ENCODE measurements at places on chromosomes 4 and X.

DNA sequence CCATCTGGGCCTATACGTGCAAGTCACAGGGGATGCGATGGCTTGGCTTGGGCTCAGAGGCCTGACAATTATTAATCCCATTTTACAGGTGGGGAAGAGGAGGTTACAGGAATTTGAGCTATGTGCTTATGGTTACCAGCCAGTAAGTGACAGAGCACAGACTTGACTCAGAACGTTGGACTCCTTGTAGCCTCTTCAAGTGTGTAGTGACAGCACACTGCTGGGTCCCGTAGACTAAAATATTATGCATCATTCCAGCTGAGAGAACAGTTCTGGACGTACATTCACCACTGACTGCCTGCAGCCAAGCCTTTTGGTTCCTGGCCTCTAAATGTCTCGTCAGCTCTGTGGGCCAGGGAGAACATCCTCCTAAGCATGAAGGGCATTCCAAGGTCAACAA, 314.5 kb downstream of the GPAT3 start:
- DNase-seq, result no peak

DNA sequence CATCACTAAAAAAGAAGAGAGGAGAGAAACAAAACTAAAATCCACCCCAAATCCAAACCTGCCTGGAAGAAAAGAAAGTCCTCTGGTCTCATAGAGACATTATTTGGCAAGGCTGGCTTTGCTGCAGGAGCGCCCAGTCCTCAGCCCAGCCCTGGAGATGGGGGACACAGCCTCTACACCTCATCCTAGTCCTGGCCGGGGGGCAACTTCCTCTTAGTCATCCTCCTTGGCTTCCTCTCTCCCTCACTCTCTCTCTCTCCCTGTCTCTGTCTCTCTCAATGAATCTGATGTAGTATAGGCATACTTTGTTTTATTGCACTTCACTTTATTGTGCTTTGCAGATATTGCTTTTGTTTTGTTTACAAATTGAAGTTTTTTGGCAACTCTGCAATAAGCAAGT, 55.8 kb upstream of the MAGEB10 start:
- no peak for DNase-seq

DNA sequence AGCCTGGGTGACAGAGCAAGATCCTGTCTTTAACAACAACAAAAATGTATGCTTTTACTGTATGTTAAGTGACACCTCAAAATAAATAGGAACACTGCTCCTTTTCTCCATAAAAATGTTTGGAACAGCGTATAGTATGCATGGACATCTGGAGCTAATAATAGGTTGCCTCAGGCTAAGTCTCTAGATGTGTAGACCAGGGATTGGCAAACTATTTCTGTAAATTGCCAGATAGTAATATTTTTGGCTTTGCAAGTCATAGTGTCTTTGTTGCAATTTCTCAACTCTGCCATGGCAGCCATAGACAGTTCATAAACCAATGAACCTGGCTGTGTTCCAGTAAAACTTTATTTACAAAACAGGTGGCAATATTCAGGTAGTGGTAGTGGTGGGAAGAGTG, 76.6 kb upstream of the CBLL2 start:
- no peak for DNase-seq

GRCh38 chr4:7156761-7157488, 35.4 kb upstream of the SORCS2 start:
- DNase-seq, result no peak

DNA sequence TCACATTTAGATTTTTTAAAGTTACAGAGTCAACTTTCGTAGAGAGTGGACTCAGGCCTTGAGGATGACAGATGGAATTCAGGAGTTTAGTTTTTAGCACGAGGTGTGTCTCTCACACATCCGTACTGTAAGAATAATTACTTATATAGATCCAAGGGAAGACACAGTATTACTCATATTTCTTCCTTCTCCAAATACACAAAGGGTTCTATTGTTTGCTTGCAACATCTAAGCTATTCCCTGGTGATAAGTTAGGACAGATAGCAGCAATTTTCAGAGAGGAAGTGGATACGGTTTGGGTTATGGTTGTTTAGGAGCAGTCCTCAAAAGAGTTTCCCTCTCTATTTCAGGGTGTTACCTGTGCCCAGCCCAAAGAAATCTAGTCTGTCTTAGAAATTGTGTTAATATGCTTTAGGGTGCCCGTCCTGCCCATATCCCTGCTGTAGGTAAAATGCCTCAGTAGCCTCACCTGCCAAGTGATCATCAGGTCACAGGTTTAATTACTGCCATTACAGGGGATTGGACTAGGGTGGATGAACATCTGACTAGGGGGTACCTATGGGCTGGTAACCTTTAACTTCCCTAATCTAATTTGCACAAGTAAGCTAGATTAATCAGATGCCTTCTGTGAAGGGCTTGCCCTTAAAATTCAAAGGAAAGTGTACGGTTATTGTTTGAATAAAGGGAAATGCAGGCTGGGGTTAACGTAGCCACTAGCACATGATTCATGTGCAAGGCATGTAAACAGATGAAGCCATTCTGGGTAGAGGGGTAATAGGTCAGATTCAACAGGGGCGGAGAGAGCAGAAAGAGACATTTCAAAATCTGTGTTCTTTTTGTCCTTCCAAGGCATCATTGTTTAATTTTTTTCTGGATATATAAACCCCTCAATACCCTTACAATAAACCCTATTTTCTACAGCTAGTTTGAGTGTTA, 8.7 kb upstream of the PPP3CA start:
- DNase-seq, result no peak

DNA sequence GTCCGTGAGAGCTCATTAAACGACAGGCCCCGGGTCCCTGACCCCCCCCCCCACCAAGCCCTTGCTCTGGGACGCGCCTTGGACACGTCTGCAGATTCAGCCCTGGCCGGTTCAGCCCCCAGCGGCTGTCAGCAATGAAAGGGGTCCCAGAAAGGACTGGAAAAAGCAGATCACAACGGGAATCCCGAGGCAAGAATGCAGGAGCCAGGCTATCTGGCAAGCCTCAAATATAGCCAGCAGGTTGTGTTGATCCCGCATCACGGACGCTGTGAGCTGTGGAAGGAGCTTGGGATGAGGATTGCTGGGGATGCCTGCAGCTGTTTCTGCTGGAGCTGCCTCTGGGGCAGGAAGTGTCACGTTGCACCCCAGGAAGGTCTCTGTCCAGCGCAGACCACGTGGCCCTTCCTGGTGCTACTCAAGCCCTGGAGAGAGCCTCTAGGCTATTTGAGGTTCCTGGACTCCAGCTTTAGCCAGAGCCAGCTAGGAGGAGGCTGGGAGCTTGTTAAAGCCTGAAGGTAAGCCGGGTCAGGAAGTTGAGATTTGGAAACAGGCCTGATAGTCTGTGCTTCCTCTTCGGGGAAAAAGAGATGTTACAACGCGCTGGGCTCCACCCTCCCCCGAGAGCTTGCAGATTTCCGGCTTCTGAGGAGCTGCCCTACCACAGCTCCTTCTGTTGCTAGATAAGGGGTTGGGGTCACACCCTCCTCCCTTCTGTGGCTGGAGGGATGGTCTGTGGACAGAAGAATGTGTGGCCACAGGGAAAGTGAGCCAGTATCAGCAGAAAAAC, 19.3 kb upstream of the CSF2RA start:
- no peak for DNase-seq

- DNase-seq, result no peak
Observed at GRCh38 chr4:85398276-85398675, 76.7 kb upstream of the ARHGAP24 start.

DNA sequence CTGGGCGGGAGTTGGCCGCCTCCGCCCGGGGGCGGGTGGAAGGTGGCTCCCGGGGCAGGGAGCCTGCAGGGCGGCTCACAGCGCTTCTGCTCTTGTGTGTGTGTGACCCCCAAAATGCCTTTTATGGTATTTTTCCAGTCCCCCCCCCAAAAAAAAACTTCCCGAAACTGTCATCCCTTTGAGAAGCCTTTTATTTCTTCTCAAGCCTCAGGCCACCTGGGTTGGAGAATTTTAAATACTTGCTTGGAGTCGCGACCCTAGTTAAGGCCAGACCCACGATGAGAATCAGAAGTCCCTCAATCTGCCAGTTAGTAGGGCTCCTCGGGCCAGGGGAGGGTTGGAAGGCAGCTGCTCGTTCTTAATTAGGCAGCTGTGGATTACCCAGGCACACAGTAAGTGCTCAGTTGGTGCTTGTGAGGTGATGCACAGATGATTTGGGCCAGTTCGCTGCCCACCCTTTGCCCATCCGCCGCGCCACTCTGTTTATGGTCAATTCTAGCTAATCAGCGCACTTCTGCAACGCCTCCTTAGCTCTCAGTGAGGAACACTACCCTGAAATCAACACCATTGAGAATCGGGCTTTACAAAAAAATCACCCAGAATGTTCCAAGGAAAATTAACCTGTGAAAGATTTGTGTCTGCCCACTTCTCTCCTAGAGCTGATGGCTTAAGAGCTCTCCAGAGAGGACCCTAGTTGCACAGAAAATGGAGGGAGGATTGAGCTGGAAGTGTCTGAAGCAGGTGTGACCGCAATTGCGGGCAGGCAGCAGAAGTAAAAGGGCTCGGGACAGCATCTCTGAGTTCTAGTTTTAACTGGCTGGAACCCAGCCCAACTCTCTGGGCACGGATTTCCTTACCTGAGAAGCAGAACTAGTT, 648 bp upstream of the SCD5 start:
- DNase-seq, result no peak

DNA sequence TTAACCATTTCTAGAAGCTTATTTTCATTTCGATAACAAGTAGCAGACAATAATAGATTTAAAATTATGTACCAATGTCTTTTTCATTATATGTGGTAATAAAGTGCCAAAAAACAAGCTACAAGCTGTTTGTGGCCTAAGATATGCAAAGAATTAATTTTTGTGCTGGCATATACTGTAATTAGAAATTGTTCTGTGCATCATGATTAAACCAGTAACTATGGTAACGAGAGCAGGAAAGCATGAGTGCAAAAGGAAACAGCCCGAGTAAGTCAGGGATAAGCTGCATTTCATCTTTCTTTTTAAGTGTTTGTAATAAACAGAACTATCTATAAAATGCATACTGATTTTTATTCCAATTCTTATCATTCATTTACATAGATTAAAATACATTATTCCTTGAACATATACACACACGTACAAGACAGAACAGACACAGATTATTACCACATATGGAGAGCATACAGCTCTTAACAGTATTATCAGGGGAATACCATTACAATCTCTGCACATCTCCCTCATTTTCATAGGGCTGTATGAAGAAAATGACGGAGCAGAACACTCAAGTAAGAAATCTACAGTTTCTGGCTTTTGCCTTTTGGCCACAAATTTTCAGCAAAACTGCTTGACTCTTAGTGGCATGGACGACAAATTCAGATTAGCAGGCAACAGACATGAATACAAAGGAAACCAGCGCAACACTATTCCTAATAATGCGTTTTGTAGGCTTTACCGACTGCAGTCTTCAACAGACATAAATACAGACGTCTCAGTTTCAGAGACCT, 121.3 kb upstream of the WDR17 start:
- DNase-seq, result no peak

DNA sequence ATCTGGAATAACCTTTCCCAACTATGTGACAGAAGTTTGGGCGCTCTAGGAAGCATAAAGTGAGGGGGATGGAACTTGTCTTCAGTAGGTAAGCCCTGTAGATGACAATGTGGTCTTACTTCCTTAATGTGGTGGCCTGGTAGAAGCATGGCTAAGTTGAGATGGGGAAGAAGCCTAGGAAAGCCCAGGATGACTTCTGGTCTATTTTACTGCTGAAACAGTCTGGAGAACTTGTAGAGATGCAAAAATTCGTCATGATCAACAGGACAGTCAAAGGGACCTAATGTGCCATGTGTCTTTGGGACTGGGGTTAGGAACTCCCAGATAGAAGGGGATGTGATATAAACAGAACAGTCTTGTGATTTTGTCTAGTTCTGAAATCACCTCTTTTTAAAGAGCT, 40.8 kb downstream of the CCNG2 start:
- DNase-seq, result no peak

DNA sequence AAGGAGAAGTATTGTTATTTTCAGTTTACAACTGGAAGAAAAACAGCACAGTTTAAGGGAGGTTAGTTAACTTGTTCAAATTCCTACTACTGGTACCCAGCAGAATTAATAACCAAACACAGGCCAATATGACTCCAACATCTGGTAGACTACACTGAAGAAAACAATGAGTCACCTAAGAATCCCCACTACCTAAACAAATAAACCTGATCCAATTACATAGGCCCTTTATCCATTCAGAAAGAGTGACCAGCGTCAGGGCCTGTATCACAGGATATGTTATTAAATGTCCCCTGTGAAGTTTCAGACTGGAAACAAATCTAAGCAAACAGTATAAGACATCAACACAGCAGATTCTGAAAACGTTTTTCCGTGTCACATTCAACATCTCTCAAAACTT, 492.5 kb upstream of the INTU start:
- DNase-seq, result no peak

- DNase-seq, result no peak
Observed at GRCh38 chr4:53563824-53564223, 27.5 kb downstream of the LNX1 start.

GRCh38 chrX:124818764-124819163, 472.4 kb downstream of the SH2D1A start:
- no peak for DNase-seq

DNA sequence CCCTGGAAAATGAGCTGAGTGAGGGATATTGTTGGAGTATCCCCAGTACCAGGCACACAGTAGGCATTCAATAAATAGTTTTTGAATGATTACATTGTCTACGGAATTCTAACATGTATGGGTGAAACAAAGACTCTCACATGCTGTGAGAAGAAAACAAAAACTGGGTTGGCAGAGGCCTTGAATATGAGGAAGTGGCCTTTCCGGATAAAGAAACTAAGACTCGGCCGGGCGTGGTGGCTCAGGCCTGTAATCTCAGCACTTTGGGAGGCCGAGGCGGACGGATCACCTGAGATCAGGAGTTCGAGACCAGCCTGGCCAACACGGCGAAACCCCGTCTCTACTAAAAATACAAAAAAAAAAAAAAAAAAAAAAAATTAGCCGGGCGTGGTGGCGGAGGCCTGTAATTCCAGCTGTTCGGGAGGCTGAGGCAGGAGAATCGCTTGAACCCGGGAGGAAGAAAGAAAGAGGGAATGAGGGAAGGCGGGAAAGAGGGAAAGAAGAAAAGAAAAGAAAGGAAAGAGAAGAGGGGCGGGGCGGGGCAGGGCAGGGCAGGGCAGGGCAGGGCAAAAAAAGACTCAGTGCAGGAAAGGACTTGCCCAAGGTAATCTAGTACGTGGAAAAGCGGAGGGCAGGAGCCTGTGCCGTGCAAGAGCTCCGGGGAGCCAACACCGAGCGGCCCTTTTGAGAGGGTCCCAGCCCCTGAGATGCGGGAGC, 689 bp upstream of the TMA16 start:
- no peak for DNase-seq
